Occipital lobe (tissue), 3 donors: ENCODE measurements at places on chromosomes 4 and X.

DNA sequence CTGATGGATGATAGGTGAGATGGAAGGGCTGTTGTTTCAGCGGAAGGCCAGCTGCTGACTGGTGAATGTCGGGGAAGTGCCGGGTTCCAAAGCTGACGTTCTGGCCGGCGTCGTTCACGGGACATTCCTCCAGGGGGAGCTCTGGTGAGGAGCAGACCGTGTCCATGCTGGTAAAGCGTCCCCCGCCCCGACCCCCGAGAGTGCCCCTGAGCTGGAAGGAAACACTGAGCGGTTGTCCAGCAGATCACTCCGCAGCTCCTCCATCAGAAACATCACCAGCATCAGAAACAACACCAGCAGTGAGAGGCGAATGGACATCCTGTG lies 18.6 kb upstream of the ADRA2C start:
- no peak for DNase-seq

GRCh38 chr4:183989931-183990330 lies 84.8 kb downstream of the STOX2 start:
- no peak for DNase-seq

GRCh38 chr4:145199051-145199716 lies 18.8 kb upstream of the OTUD4 start:
- no peak for DNase-seq

- no peak for DNase-seq
Measured at GRCh38 chr4:90174621-90175023, 47.4 kb downstream of the CCSER1 start.

- DNase-seq: no peak
Measured at GRCh38 chr4:1523907-1524636, 117.8 kb upstream of the NKX1-1 start.

GRCh38 chrX:13261348-13261747 lies 58.5 kb downstream of the ATXN3L start:
- no peak for DNase-seq

DNA sequence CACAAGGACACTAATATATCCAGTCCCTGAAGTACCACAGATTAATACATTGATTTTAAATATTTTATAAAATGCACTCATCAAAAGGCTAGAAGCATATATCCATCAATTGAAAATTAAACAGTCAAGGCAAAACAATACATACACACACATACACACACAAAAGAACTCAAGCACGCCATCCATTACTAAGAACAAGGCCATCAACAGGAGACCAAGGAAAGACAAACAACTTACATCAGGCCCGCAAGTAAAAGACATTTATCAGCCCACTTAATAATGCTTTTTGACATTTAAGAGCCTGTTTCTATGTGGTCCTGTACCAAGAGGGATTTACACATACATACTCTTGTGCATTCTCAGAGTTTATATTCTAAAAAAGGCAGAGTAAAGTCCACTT lies 50.0 kb upstream of the ZNF827 start:
- no peak for DNase-seq

- no peak for DNase-seq
Measured at GRCh38 chrX:132086672-132087071, 41.1 kb downstream of the FRMD7 start.

GRCh38 chr4:1684506-1685234 lies 557 bp upstream of the FAM53A start:
- DNase-seq: no peak
